ENCODE measurements at places on chromosomes 7 and 10. TPM values are rescaled to one million over a fixed set of nuclear protein-coding genes. Genes with fewer than 3 reads are reported as not detected.

BTBD16 gene
- polyA plus RNA-seq: not detected

COL28A1 gene
- not detected for polyA plus RNA-seq

THSD7A gene
- polyA plus RNA-seq: not detected

DPP6 gene
- not detected for polyA plus RNA-seq

ZNF503 gene
- polyA plus RNA-seq: not detected

PCLO gene
- polyA plus RNA-seq: not detected

CHAT gene
- polyA plus RNA-seq: not detected

NAPEPLD gene
- polyA plus RNA-seq: 9.9 TPM

IGF2BP3 gene
- 0.35 TPM for polyA plus RNA-seq

HSPA12A gene
- 0.06 TPM for polyA plus RNA-seq

TAF5 gene
- 4.4 TPM for polyA plus RNA-seq

SPDYE5 gene
- polyA plus RNA-seq: 0.14 TPM

CUBN gene
- 0.46 TPM for polyA plus RNA-seq

CUEDC2 gene
- 67.2 TPM for polyA plus RNA-seq

NANOS1 gene
- not detected for polyA plus RNA-seq

HMX2 gene
- 0.14 TPM for polyA plus RNA-seq

SMKR1 gene
- polyA plus RNA-seq: 5.1 TPM

AGR2 gene
- polyA plus RNA-seq: not detected

NKX6-2 gene
- polyA plus RNA-seq: not detected

OAT gene
- 78.9 TPM for polyA plus RNA-seq

CALML5 gene
- polyA plus RNA-seq: not detected

FAM25A gene
- not detected for polyA plus RNA-seq

CPVL gene
- 0.78 TPM for polyA plus RNA-seq

PLXNA4 gene
- polyA plus RNA-seq: 0.24 TPM

CTNNA3 gene
- not detected for polyA plus RNA-seq

KBTBD2 gene
- polyA plus RNA-seq: 22.5 TPM

NEUROD6 gene
- polyA plus RNA-seq: not detected

VOPP1 gene
- polyA plus RNA-seq: 35.0 TPM

C10orf95 gene
- polyA plus RNA-seq: 0.41 TPM

SPDYE6 gene
- polyA plus RNA-seq: 0.14 TPM

OR9A2 gene
- not detected for polyA plus RNA-seq

DNAJB9 gene
- polyA plus RNA-seq: 37.3 TPM

FAM24B gene
- polyA plus RNA-seq: 5.0 TPM

CAMK2G gene
- 6.3 TPM for polyA plus RNA-seq

GPR146 gene
- 13.5 TPM for polyA plus RNA-seq

CCDC3 gene
- polyA plus RNA-seq: not detected

ADRA2A gene
- not detected for polyA plus RNA-seq

PTPRN2 gene
- polyA plus RNA-seq: 2.1 TPM

PSD gene
- 4.5 TPM for polyA plus RNA-seq

PKD2L1 gene
- not detected for polyA plus RNA-seq

IDI2 gene
- not detected for polyA plus RNA-seq

All from naive thymus-derived CD4-positive, alpha-beta T cell (primary cell).